HT1080 (cell line): ENCODE measurements at places on chromosomes 1 and 21.

GRCh38 chr1:51139474-51139873 is 37.4 kb downstream of the C1orf185 start:
- DNase-seq: no peak

DNA sequence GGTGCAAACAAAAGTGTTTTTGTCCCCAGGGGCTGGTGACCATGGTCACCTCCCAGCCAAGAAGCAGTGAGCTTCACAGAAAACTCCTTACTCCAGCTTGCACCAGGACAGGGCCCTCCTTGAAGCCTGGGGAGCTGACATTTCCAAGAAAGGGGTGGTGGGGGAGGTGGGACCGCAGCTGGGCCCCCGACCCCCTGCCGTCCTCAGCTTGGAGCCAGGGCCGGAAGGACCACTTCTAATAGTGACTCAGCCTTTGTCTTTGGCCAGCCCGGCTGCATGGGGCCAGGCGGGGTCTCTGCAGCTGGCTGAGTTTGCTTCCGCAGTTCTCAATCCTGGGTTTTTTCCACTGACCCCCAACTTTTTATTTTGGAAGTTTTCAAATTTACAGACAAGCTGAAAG is 136.5 kb upstream of the POU3F1 start:
- no peak for DNase-seq

- no peak for DNase-seq
Measured at GRCh38 chr1:11156963-11157362, 32.2 kb upstream of the ANGPTL7 start.

- DNase-seq: no peak
Measured at GRCh38 chr1:216580538-216581057, 142.6 kb downstream of the ESRRG start.

GRCh38 chr1:211520641-211521040 is 28.7 kb upstream of the RD3 start:
- DNase-seq: no peak

DNA sequence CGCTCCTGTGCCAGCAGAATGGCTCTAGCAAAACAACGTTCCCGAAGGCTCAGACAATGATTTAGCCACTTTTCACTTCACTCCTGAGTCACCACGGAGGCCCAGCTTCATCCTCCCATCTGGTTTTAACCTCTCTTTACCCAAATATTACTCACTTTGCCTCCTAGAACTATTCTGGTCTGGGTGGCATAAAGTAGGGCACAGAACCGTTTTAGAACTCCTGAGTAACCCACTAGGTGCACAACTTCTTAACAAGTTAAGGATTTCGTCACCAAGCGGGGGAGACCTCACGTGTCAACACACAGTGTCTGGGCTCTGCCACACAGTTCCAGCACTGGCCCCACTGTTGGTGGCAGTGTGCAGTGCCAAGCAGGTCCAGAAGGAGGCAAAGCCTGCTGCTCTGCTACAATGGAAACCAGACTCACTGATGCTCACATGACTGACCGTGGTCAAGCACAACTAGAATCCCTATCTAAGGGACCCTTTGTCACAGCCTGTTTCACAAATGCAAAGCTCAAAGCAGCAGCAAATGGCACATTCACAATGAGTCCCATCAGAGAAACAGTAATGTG is 121.7 kb downstream of the SIPA1L2 start:
- no peak for DNase-seq

DNA sequence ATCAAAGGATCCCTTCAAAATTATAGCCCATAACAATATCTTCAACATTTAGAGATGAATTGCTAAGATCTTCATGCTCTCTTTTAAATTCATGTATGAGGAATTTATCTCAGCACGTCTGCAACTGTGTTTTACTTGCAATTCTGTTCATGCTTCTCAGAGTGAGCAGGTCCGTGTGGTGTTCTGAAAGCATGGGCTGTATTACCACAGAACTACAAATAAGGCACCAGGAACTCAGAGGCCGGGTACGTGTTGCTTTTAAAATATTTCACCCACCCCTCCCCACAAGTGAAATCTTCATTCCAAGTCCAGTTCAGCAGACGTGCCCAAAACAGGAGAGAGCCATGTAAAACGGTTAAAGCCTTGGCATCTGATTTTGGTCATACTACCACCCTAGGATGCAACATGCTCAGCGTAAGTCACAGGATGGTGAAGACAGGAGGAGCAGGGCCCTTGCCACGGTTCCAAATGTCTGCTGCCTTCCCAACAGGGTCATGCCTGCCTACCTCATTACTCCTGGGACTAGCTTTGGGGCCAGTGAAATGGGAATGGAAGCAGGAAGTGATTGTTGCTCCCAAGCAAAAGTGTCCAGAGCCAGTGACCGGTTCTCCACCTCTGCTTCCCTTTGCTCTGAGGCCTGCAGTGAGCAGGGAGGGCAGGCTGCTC is 133.7 kb downstream of the PTPN14 start:
- no peak for DNase-seq

DNA sequence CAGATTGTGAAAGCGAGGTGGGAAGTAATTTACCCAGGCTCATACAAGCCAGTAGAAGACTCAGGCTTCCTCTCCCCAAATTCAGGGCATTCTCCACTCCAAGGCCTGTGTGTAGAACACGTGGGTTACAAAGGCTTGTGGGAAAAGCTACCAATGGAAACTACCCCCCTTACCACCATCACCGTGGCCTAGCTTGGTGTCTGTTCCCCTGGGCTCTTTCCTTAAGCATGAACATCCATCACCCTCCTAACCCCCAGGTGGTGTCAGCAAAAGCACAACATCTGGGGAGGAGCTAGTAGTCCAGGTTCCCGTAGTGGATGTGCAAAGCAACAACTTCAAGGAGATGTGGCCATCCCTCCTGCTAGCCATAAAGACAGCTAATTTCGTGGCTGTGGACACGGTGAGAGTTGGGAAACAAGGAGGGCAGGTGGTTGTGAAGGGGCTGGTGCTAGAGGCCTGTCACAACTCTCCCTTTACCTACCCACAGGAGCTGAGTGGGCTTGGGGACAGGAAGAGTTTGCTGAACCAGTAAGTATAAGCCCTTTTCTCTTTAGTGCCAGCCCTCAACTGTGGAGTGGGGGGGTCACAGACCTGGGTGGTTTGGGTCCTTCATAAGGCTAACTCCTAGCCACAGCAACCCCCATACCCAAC is 701 bp upstream of the MUTYH start:
- peak; percentile 13 for DNase-seq

GRCh38 chr1:205440476-205441317 is 15.1 kb downstream of the BLACAT1 start:
- DNase-seq: peak; percentile 91

- DNase-seq: peak; percentile 69
Measured at GRCh38 chr1:204544321-204544720, 28.1 kb downstream of the MDM4 start.

GRCh38 chr1:115879977-115880376 is 39.1 kb upstream of the NHLH2 start:
- DNase-seq: no peak

DNA sequence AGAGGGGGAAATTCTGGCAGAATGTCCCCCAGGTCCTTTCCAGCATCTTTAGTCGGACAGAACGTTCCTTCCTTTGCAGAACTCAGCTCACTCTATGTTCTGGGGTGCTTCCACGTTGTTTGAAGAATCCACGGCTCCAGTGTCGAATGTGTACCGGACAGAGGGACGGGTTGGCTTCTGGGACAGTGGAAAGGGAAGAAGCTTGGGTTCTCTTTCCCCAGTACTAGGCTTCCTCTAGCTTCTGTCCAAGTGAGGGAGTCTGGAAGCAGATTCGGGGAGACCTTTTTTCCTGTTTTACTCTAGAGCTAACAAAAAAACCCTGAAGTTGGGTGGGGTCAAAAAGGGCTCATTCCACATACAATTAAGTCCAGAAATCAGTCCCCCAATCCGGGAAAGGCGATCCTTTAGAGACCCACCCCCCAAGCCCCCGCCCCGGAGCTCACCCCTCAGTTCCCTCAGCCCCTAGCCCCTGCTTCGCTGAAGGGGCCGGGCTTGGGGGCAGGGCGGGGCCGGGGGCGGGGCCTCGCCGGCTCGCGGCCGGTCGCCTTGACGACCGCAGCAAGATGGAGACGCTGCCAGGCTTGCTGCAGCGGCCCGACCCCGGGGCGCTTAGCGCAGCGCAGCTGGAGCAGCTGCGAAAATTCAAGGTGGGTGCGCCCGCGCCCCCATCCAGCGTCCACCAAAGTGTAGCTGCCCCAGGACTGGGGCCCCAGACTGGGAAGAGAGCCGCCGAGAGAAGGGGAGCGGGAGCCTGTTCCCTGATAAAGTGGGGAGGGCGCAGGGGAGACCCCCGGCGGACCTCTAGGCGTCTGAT is at the start of gene RIIAD1:
RIIAD1 (plus strand) TSS at position 549 of the 814 bp plus-strand sequence; CDS start at position 564, 15 bp downstream.
- DNase-seq: no peak

GRCh38 chr1:224911217-224911616 is 18.3 kb upstream of the DNAH14 start:
- no peak for DNase-seq

DNA sequence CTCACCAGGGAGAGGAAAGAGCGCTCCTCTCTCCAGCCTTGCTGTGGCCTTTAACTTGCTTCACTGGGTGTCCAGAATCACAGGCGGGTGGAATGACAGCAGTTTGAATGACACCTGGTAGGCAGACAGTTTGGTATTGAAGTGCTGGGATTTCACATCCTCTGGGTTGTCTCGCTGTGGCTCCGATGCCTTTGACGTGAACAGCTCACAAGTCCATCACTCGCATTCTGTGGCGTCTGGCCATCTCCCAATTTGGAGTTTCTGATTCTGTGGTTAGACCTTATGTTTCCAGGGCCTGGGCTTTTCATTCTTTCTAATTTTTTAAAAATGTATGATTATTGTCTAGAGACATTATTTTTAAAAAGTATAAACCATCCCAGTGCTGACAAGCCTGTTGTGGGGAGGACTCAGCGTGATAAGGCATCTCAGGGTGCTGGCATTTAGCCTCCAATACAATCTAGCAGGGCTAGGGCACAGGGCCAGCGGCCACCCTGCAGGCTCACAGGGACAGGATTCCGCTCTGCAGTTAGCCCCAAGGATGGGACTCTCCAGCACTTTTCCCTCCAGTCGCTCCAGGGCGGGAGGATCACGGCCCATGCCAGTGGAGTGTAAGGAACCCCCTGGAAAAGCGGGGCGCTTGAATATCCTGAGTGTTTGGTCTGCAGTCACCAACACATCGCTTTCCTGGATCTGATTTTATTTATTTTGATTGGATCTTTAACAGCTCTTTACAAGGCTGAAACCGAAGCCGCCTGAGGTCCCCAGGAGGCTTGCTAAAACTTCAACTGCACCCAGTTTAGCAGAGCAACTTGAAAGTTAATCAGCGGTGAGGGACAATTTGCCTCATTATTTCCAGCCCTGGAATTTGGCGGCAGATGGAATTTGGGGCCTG is 178.3 kb downstream of the TRABD2B start:
- DNase-seq: no peak

DNA sequence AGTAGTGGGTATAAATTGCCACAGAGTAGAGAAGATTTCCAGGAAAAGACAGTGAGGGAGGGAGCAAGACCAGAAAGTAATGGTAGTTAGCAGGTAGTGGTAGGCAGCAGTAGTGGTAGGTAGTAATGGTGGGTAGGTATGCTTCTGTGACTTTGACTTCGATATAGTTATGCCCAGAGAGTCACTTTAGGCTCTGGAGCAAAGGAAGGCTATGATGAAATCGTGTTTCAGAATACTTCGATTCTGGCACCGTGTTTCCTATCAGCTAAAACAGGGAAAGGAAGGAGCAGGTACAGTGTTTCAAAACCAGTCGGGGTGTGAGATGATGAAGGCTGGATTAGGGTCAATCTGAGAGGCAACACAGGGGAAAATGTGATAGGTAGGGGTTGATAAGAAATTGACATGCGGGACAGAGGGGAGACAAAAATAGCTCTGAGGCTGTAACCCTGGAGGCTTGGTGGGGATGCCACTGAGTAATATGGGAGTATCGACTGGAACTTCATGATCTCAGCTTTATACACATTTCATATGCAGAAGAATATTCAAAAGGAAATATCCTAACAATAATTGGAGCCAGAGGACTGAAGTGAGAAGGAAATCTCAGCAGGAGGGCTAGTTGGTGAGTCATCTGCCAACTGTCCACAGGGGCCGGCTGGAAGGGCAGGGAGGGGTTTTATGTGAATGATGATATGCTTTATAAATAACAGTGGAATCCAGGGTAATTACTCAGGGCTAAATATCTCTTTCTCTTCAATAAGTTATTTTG is 25.2 kb upstream of the TRIM45 start:
- peak; percentile 91 for DNase-seq

DNA sequence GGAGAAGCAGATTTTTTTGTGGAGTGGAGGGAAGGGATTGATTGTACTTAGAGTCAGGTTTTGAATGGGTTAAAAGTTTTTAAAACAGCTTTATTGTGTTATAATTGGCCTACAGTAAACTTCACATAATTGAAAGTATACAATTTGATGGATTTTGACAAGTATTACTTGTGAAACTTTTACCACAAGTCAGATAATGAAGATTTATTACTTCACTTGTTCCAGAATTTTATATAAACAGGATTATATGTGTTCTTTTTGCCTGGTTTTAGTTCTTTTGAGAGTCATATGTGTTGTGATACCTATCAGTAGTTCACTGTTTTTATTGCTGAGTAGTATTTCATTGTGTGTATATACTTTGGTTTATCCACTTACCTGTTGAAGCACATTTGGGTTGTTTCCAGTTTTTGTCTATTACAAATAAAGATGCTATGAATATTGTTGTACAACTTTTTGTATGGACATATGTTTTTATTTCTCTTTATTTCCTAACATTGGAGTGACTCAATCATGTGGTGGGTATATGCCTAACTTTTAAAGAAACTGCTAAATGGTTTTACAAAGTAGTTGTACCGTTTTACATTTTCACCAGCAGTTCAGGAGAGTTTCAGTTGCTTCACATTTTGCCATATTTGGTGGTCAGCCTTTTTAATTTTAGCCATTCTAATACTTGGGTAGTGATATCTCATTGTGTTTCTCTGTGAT is 71.0 kb downstream of the DYRK1A start:
- no peak for DNase-seq

- no peak for DNase-seq
Measured at GRCh38 chr1:198893141-198893540, 254.3 kb downstream of the PTPRC start.

- no peak for DNase-seq
Measured at GRCh38 chr1:29457496-29458368, 221.4 kb downstream of the PTPRU start.

GRCh38 chr1:62175568-62176179 is 19.0 kb upstream of the L1TD1 start:
- DNase-seq: peak; percentile 21

GRCh38 chr1:65084066-65084465 is 63.9 kb upstream of the AK4 start:
- no peak for DNase-seq

- DNase-seq: no peak
Measured at GRCh38 chr21:45381036-45381787, 23.8 kb upstream of the COL18A1 start.

DNA sequence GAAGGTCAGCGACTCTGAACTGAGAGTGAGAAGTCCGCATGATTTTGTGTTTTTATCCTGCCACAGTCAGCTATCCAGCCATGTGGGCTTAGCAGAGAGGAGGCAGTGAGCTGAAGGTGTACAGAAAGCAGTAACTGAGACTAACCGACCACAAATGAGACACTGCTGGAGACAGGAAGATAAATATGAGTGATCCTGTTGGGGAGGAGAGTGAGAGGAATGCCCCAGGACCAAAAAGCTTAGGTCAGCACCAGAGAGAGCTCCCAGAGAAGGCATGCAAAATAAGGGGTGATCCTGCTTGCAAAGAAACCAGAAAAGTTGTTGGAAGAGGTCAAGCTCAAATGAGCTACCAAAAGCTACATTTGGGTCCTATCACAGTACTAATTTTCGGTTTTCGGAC is 63.7 kb downstream of the HLCS start:
- DNase-seq: peak; percentile 38

- no peak for DNase-seq
Measured at GRCh38 chr21:31659286-31659535, 282 bp upstream of the SOD1 start.
